H4 (cell line): ENCODE measurements at places on chromosomes 6 and 20. TPM values are rescaled to one million over a fixed set of nuclear protein-coding genes. Genes with fewer than 3 reads are reported as not detected.

GRCh38 chr6:56688521-56688920, 45.8 kb upstream of the DST start:
- DNase-seq, result no peak

GRCh38 chr20:50930139-50930975, 880 bp downstream of the ADNP start:
- DNase-seq, result no peak

GRCh38 chr20:346640-347316, at the start of gene NRSN2:
NRSN2 (plus strand) TSS chr20:347111; CDS start chr20:349644, 2,533 bp downstream.
- DNase-seq, result peak; percentile 68

The ZNF322 gene
- 10.4 and 17.1 TPM in 2 replicates for total RNA-seq

The FKBP1A gene
- total RNA-seq, result 124 and 134 TPM in 2 replicates
